ENCODE measurements at places on chromosomes 6 and 20.

DNA sequence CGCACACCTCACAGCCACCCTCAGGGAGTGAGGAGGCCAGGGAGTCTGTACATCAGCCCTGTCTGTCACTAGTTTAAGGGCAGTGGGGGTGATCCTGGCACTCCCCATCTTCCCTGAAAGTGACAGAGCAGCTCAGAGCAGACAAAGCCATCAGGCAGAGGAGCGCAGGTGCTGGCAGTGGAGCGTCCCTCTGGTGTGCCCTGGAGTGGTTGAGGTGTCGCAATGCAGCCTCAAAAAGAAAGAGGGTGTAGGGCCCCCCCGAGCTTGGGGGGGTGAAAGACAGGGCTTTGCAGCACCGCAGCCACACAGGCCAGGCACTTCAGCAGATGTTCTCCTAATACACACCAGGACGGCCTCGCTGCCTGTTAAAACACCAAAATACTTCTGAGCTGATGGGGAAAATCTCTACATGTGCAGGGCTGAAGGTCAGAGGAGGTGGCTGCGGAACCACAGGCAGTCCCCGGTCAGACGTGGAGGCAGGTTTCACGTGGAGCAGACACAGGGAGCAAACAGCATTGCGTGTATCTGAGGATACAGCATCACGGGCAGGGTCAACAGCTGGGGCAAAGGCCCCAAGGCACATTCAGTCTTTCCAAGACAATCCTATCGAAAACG, 69.5 kb downstream of the PREX1 start:
- H3K4me1 ChIP-seq, result peaks cover 7% of the 10 kb centered on the region
- DNase-seq, result no peak
- no peak overlapping the region for H3K27ac ChIP-seq

DNA sequence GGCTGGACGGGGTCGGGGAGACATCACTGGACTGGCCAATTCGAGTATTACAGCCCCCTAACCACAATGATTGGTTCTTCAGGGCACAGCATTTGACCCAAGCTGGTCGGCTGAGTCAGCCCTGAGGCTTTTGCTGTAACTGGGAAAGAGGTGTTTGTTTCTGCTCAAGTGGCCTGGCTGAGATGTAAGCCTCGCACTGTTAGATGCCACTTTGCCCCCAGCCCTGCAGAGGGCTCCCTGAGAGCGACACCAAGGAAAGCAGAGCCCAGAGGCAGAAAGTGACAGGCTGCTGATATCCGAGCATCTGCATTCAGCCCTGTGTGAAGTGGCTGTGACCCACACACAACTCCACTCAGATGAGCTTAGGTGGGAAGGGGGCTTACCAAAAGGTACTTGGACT, 19.4 kb downstream of the ERGIC3 start:
- peak; percentile 39 for DNase-seq
- no peak overlapping the region for H3K27ac ChIP-seq
- H3K4me1 ChIP-seq, result peaks cover 2% of the 10 kb centered on the region
- H3K36me3 ChIP-seq, result peaks cover 18% of the 10 kb centered on the region

- no peaks in the 10 kb centered on the region for H3K27me3 ChIP-seq
- H3K36me3 ChIP-seq, result peaks cover 2% of the 10 kb centered on the region
- H3K4me1 ChIP-seq, result peaks cover 13% of the 10 kb centered on the region
- no peak overlapping the region for H3K27ac ChIP-seq
- no peak for DNase-seq
These were observed 332.6 kb upstream of the EPHA7 start for GRCh38 chr6:93751969-93752368.

GRCh38 chr6:56652231-56652630, 9.5 kb upstream of the DST start:
- H3K27me3 ChIP-seq, result no peaks in the 10 kb centered on the region
- H3K27ac ChIP-seq, result peak overlapping the region; percentile 76
- peaks cover 6% of the 10 kb centered on the region for H3K36me3 ChIP-seq
- H3K4me1 ChIP-seq, result peaks cover 39% of the 10 kb centered on the region
- DNase-seq, result no peak

DNA sequence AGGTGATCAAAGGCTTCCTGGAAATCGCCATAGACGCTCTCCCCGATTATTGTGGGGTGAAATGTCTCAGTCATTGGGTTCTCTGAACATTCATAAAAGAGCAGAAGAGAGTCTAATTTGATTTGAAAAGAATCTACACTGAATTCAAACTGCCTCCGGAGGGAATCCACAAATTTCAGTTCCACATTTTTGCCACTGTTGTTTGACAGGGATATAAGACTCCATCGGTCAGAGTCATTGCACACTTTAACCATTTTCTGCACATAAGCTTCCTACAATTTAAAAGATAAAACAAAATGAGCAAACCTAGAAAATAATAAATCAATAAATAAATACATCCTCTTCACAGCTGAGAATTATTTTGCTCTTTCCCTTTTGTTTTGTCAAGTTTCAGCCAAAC, 2.3 kb downstream of the TENT5A start:
- no peaks in the 10 kb centered on the region for H3K27me3 ChIP-seq
- H3K4me1 ChIP-seq, result peaks cover 48% of the 10 kb centered on the region
- H3K4me3 ChIP-seq, result peak overlapping the region; percentile 86
- H3K27ac ChIP-seq, result peak overlapping the region; percentile 99
- peaks cover 30% of the 10 kb centered on the region for H3K36me3 ChIP-seq

DNA sequence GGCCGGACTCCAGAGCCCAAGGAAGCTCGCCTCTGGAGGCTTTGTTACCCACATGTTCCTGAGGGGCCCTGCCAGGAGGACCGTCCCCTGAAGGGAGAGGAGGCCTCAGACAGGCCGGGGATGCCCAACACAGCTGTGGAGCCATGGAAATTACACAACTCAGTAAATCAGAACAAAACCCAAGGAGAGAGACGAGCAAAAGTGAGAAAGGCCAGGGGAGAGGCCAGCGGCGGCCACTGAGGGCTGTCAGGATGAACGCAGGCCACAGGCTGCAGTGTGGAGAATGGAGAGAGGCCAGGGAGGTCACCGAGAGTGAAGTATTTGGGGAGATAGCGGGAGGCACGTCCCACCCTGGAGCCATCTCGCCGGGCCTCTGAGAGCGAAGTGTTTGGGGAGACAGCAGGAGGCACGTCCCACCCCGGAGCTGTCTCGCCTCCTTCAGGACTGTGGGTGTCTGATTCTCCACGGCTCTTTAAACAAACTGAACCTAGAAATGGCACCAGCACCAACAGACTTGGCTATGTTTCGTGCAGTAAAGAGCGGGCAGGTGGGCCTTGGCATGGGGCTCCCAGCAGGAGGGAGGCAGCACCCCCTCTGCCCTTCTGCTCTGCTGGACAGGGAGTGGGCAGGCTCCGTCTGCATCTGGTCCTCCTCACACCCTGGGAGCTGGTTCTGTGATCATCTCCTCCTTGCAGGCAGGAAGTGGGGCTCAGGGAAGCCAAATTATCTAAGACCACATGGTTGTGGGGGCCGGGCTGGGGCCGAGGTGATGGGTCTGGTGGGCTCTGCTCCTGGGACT, 91.0 kb downstream of the YTHDF1 start:
- no peaks in the 10 kb centered on the region for H3K4me1 ChIP-seq
- DNase-seq, result peak; percentile 69
- no peaks in the 10 kb centered on the region for H3K36me3 ChIP-seq
- no peak overlapping the region for H3K4me3 ChIP-seq
- no peak overlapping the region for H3K27ac ChIP-seq
- peaks cover 13% of the 10 kb centered on the region for H3K27me3 ChIP-seq

GRCh38 chr20:9068233-9068801, 570 bp upstream of the PLCB4 start:
- H3K4me1 ChIP-seq, result peaks cover 53% of the 10 kb centered on the region
- H3K36me3 ChIP-seq, result no peaks in the 10 kb centered on the region
- H3K27ac ChIP-seq, result peak overlapping the region; percentile 86
- H3K27me3 ChIP-seq, result no peaks in the 10 kb centered on the region
- peak overlapping the region; percentile 78 for H3K4me3 ChIP-seq
- no peak for DNase-seq

- peak overlapping the region; percentile 32 for H3K4me3 ChIP-seq
- no peaks in the 10 kb centered on the region for H3K27me3 ChIP-seq
These were observed 102.7 kb upstream of the SASH1 start for GRCh38 chr6:148239801-148240460.

- H3K4me3 ChIP-seq, result no peak overlapping the region
- H3K36me3 ChIP-seq, result no peaks in the 10 kb centered on the region
- no peak overlapping the region for H3K27ac ChIP-seq
- DNase-seq, result peak; percentile 64
These were observed 162.8 kb upstream of the AFDN start for GRCh38 chr6:167663784-167664443.

DNA sequence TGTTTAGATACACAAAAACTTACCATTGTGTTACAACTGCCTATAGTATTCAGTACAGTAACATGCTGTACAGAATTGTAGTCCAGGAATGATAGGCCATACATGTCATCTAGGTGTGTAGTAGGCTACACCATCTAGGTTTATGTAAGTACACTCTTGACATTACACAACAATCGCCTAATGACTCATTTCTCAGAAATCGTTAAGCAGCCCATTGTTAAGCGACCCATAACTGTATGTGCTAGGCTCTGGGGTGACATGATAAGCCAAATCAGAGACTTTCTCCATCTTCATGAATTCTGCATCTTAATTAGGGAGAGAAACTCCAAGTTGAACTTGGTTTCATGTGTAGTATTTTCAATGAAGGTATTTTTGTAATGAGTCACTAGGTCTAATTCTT, 17.2 kb downstream of the STK35 start:
- peaks cover 25% of the 10 kb centered on the region for H3K36me3 ChIP-seq
- H3K27me3 ChIP-seq, result no peaks in the 10 kb centered on the region
- DNase-seq, result no peak
- H3K4me1 ChIP-seq, result peaks cover 31% of the 10 kb centered on the region

GRCh38 chr6:77292564-77293546, 170.4 kb downstream of the HTR1B start:
- peaks cover 24% of the 10 kb centered on the region for H3K4me1 ChIP-seq
- H3K36me3 ChIP-seq, result peaks cover 1% of the 10 kb centered on the region
- H3K27ac ChIP-seq, result peak overlapping the region; percentile 90
- no peak for DNase-seq

- no peaks in the 10 kb centered on the region for H3K4me1 ChIP-seq
- H3K27ac ChIP-seq, result no peak overlapping the region
- no peaks in the 10 kb centered on the region for H3K36me3 ChIP-seq
- H3K27me3 ChIP-seq, result peaks cover 2% of the 10 kb centered on the region
- no peak overlapping the region for H3K4me3 ChIP-seq
These were observed 24.3 kb downstream of the MYCT1 start for GRCh38 chr6:152721956-152722355.

GRCh38 chr6:33235221-33235634, 26.9 kb downstream of the RING1 start:
- peak overlapping the region; percentile 79 for H3K27ac ChIP-seq
- no peaks in the 10 kb centered on the region for H3K36me3 ChIP-seq

GRCh38 chr6:125194941-125195340, 41.4 kb downstream of the TPD52L1 start:
- no peak overlapping the region for H3K27ac ChIP-seq
- no peaks in the 10 kb centered on the region for H3K27me3 ChIP-seq

DNA sequence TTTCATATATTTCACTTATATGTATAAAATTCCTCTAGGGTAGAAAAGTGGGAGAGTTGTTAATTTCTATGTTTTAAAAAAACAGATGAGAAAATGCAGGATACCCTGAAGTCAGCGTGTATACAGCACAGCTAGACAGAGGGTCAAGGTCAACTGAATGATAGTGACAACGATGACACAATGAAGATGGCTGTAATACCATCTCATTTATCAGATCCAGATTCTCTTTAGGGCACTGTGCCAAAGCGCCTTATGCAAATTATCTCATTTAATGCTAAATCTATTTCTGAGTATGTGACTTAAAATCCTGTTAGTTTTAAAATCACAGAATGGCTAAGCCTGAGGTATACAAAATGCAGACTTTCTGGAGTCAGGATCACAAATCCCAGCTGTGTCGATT, 431.4 kb upstream of the RUNX2 start:
- H3K4me3 ChIP-seq, result no peak overlapping the region
- DNase-seq, result no peak
- H3K4me1 ChIP-seq, result peaks cover 21% of the 10 kb centered on the region
- peaks cover 1% of the 10 kb centered on the region for H3K36me3 ChIP-seq
- no peak overlapping the region for H3K27ac ChIP-seq

GRCh38 chr6:26158076-26158580, 70.9 kb downstream of the HFE start:
- peak overlapping the region; percentile 78 for H3K4me3 ChIP-seq
- H3K4me1 ChIP-seq, result peaks cover 40% of the 10 kb centered on the region
- no peaks in the 10 kb centered on the region for H3K27me3 ChIP-seq
- no peak for DNase-seq
- H3K27ac ChIP-seq, result peak overlapping the region; percentile 99

DNA sequence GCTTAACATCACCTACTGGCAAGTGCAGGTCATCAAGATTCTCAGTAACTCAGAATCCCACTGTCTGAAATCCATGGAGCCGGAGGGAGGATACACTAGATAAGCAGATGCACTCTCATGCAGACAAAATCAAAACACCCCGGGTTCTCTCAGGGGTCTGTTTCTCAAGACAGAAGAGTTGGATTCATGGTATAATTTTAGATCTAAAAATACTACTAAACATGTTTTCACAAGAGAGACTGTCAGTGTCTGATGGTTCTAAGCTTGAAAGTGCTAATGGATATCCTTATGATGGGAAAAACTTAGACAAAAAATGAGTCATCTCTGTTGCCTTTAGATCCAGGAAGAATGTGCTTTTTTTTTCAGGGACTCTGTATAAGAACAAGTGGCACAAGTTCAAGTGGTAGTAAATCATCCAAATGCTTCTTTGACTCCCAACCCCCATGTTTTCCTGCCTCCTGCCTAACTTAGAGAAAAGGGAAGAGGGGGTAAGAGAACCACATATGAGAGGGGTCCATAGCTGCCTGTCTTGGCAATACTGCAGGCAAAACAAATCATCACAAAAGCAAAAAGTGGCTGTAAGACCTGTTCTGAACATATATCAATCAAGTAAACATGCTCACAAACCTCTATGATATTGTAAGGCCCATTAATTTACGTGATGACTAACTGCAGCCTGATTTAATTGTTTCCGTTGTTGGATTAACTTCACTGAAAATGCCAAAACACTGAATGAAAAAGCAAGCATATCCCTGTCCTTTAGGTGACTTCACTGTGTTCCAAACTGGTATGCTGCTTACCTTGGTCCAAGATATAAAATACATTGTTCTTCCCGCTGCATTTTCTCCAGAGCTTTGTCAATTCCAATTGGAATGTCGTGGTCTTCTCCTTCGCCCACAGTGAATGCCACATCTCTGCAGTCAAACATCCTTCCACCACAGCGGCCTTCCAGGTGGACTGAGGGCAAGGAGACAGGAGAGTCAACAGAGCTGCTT, 84.0 kb upstream of the TULP1 start:
- H3K27ac ChIP-seq, result peak overlapping the region; percentile 89
- H3K4me3 ChIP-seq, result no peak overlapping the region
- H3K4me1 ChIP-seq, result peaks cover 77% of the 10 kb centered on the region
- no peaks in the 10 kb centered on the region for H3K27me3 ChIP-seq

DNA sequence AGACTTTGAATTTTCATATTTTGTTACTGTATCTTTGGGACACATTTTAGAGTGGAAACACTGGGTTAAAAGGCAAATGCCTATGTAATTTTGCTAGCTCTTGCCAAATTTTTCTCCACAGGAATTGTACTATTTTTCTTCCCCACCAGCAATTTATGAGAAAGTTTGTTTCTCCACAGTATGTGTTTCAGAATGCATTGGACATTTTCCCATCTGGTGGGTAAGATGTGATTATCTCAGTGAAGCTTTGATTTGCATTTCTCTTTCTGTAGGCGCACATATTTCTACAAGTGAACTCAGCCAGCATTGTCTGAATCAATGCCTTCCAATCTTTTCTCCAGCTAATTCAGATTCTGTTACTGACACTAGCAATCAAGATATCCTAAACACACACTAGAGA, 157.8 kb downstream of the RCAN2 start:
- no peak overlapping the region for H3K27ac ChIP-seq
- H3K4me1 ChIP-seq, result no peaks in the 10 kb centered on the region
- DNase-seq, result no peak
- peaks cover 4% of the 10 kb centered on the region for H3K27me3 ChIP-seq
- no peak overlapping the region for H3K4me3 ChIP-seq

GRCh38 chr6:1310628-1311399, 1.1 kb upstream of the FOXQ1 start:
- H3K36me3 ChIP-seq, result no peaks in the 10 kb centered on the region
- H3K4me3 ChIP-seq, result peak overlapping the region; percentile 72
- H3K27me3 ChIP-seq, result peaks cover 78% of the 10 kb centered on the region
- no peak overlapping the region for H3K27ac ChIP-seq
- no peak for DNase-seq
